Smooth muscle cell of the pulmonary artery (primary cell): ENCODE measurements at places on chromosomes 11 and 22. TPM values are rescaled to one million over a fixed set of nuclear protein-coding genes. Genes with fewer than 3 reads are reported as not detected.

HEPACAM gene
- total RNA-seq, result not detected in 2 replicates

KIF18A gene
- total RNA-seq, result 3.8 and 6.8 TPM in 2 replicates

ALDH3B2 gene
- total RNA-seq, result not detected in 2 replicates

IGF2 gene
- total RNA-seq, result 0.07 and 0.10 TPM in 2 replicates

PIK3C2A gene
- total RNA-seq, result 53.9 and 70.8 TPM in 2 replicates

PHOX2A gene
- total RNA-seq, result not detected in 2 replicates

GLYAT gene
- not detected in 2 replicates for total RNA-seq

GRM5 gene
- under 0.01 and 0.10 TPM in 2 replicates for total RNA-seq

ARHGAP8 gene
- total RNA-seq, result 0.03 TPM in 1 of 2 replicates, not detected in the other

MISFA gene
- 0.43 and 0.52 TPM in 2 replicates for total RNA-seq

FAM111B gene
- total RNA-seq, result 2.0 and 4.2 TPM in 2 replicates

ARHGAP32 gene
- 11.7 and 17.4 TPM in 2 replicates for total RNA-seq

PLAAT4 gene
- 5.1 and 9.1 TPM in 2 replicates for total RNA-seq

TMEM86A gene
- 0.30 and 0.33 TPM in 2 replicates for total RNA-seq

ART1 gene
- not detected in 2 replicates for total RNA-seq

HOATZ gene
- not detected in 2 replicates for total RNA-seq

TPBGL gene
- total RNA-seq, result under 0.01 TPM in 1 of 2 replicates, not detected in the other

TEAD1 gene
- total RNA-seq, result 104 and 107 TPM in 2 replicates

MMP12 gene
- total RNA-seq, result 0.07 and 0.17 TPM in 2 replicates

ADM2 gene
- total RNA-seq, result 3.5 and 7.9 TPM in 2 replicates

NTM gene
- total RNA-seq, result 64.2 and 65.2 TPM in 2 replicates

PGA5 gene
- total RNA-seq, result 0.65 TPM in 1 of 2 replicates, not detected in the other

CCDC85B gene
- total RNA-seq, result 50.8 and 53.9 TPM in 2 replicates

LRP4 gene
- 6.9 and 8.1 TPM in 2 replicates for total RNA-seq

SELENOM gene
- total RNA-seq, result 145 and 156 TPM in 2 replicates

FOLR1 gene
- total RNA-seq, result not detected in 2 replicates

TREH gene
- total RNA-seq, result not detected in 2 replicates

DEPDC7 gene
- total RNA-seq, result 3.8 and 4.6 TPM in 2 replicates

SMTNL1 gene
- not detected in 2 replicates for total RNA-seq

ASRGL1 gene
- 0.23 and 0.59 TPM in 2 replicates for total RNA-seq

ARHGEF12 gene
- 105 and 126 TPM in 2 replicates for total RNA-seq

MS4A3 gene
- total RNA-seq, result not detected in 2 replicates

MS4A6A gene
- total RNA-seq, result not detected in 2 replicates

FGF19 gene
- total RNA-seq, result not detected in 2 replicates

INSC gene
- total RNA-seq, result 0.17 and 0.46 TPM in 2 replicates

F2 gene
- not detected in 2 replicates for total RNA-seq

CACNA1I gene
- under 0.01 TPM in 1 of 2 replicates, not detected in the other for total RNA-seq

XKR3 gene
- total RNA-seq, result not detected in 2 replicates

ST14 gene
- total RNA-seq, result 0.07 TPM in 1 of 2 replicates, not detected in the other

CTSW gene
- total RNA-seq, result 0.07 TPM in 1 of 2 replicates, not detected in the other

PDE2A gene
- 0.56 and 5.2 TPM in 2 replicates for total RNA-seq

PNPLA5 gene
- not detected in 2 replicates for total RNA-seq

DEFB131B gene
- total RNA-seq, result not detected in 2 replicates

CCDC88B gene
- total RNA-seq, result 0.85 and 1.2 TPM in 2 replicates
